ENCODE measurements at places on chromosomes 4 and X.
A peak's percentile ranks its signal among the peaks of the same experiment; 100 is the strongest.

DNA sequence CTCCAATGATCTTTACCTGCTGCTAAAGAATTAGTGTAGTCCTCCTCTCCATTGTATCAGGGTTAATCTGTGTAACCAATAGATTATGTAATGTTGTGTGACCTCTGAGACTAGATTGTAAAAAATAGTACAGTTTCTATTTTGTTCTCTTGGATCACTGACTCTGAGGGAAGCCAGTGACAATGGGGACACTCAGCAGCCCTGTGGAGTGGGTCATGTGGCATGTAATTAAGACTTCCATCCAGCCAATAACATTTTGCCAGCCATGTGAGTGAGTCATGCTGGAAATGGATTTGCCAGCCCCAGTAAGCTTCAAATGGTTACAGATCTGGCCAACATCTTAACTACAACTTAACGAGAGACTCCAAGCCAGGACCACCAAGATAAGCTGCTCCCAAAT lies 332.3 kb downstream of the PTTG2 start:
- no peak for DNase-seq

DNA sequence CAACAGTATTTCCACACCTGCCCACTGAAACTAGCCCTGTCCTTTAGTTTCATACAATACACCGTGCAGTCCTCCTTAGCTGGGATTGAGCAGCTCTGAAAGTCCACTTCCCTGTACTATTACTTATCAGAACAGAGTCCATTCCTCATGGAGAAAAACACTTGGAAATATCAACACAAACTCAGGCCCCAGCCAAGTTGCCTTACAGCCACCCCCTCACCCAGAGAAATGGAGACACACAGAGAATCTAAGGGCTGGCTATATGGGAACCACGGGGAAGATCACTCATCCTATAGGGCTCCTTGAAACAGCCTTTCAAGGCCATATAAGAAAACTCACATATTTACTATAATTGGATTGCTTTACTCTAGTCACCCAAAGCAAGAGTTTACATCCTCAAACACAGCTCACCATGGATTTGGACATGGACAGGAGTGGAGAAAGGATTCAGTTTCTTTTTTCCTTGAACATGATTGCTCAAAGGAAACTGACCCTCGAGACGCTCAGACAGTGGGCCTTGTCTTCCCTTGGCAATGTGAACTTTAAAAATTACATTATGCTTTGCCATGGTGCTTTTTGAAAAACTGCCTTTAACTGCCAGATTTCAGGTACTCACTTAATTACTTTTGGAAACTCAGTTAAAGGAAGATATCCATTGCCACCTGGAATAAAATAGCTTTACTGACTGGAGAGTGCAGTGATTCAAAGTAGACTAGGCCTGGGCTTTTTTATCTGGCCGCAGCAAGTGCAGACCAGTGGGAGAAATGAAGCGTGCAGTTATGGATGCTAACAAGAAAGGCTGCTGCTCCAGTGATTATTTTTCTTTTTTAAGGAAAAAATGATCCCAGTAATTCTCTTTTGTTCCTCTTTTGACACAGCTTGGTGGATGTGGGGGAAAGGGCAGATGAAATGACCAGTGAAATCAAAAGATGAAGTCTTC lies 1.6 kb downstream of the SCARB2 start:
- no peak for DNase-seq

- DNase-seq = no peak
These were observed 404 bp upstream of the GPRASP2 start for GRCh38 chrX:102711872-102712215.

DNA sequence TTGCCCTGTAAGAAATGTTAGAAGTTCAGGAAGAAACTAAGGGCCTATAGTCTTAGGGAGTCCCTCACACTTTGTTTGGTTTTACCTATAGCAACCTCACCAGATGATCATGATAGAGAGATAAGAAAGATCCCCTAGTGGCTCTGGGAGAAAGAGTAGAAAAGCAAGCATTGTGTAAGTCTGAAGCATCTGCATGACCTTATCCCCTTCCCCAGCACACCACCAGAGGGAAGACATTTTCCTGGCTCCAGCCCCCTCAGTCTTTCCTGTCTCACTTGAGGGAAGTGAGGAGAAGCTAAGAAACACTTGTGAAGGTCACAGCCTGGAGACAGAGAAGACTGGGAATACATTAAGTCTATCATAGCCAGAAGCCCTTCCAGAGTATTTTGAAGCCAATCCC lies 154.0 kb downstream of the EVC2 start:
- no peak for DNase-seq

DNA sequence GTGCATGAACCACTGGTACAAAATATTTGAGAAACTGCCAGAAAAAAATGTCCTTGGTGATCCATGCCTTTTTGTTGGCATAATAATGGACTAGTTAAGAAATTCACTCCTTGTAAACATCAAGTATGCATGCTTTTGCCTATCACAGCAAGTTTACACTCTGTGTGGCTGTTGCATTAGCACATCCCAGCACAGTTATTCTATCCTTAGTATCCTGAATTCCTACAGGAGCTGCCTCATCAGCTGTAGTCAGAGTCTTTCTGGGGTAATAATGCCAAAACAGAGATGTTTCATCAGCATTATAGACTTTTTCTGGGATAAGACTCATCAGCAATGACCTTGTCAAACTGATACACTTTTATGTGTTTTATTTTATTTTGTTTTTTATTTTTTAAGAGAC lies 82.8 kb downstream of the CHIC2 start:
- DNase-seq = no peak

GRCh38 chr4:100982345-100982744 lies 365.0 kb downstream of the PPP3CA start:
- DNase-seq = no peak

DNA sequence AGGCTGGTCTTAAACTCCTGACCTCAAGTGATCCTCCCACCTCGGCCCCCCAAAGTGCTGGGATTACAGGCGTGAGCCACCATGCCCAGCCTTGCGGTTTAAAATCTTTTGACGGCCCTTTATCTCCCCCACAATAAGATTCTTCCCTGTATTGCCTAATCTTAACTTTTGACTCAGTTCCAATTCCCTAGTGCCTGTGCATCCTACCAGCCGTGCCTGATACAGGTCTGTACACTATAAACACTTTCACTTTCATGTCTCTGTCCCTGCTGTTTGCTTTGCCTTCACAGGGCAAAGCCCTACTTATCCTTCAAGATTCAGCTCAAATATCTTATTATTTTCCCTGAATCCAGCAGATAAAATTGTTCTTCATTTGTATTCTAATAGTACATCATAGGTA lies 74.6 kb downstream of the WDR44 start:
- DNase-seq = no peak

- DNase-seq = no peak
These were observed 116.9 kb downstream of the COL25A1 start for GRCh38 chr4:109185548-109185947.

DNA sequence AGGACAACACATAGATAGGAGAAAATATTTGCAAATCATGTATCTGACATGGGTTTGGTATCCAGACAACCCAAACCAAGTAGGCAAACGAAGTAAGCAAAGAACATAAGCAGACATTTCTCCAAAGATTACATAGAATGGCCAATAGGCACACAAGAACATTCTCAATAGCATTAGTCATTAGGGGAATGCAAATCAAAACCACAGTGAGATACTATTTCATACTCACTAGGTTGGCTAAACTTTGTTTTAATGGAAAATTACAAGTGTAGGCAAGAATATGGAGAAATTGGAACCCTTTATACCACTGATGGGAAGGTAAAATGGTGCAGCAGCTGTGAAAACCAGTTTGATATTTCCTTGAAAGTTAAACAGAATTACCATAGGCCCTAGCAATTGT lies 74.7 kb downstream of the CHRNA9 start:
- DNase-seq = no peak

DNA sequence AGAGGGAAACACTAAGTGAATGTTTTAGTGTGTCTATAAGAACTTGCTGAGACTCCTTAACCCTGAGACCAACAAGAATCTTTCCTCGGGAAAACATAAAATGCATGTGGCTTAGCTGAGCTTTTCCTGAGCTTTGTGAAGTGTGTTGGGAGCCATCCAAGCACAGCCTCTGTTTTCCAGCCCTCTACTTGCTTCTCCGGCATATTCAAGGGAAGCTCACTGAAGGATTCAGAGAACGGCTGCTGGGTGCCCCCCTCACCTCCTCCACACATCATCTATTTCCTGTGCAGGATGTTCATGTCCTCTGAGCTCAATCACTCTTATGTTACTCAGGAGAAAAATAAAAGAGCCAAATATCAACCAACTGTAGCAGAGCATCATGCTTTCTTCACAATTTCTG lies 492.1 kb downstream of the IL15 start:
- DNase-seq = no peak

DNA sequence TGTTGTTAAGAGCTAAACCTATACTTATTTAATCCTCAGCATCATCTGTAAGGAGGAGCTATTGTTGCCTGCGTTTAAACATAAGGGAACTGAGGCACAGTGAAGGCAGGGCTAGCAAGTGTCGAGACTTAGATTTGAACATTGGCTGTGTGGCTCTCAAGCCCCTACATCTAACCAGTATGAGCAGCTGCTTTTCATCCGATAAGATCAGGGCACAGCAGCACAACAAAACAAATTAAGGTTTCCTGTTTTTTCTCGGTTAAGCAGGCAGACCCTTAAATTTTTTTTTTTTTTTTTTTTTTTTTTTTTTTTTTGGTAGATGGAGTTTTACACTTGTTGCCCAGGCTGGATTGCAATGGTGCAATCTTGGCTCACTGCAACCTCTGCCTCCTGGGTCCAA lies 35.6 kb downstream of the RAB40A start:
- no peak for DNase-seq

DNA sequence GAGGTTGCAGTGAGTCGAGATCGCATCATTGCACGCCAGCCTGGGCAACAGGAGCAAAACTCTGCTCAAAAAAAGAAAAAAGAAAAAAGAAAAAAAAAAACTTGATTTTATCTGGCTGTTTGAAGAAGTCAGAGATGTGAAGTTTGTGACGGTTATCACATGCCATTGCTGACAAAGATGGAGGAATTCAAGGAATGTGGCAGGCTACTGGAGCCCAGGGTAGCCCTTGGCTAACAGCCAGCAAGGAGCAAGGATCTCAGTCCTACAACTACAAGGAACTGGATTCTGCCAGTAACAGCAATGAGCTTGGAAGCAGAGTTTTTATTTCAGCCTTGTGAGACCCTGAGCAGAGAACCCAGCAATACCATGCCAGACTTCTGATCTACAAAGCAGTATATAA lies 24.3 kb upstream of the TET2 start:
- no peak for DNase-seq

DNA sequence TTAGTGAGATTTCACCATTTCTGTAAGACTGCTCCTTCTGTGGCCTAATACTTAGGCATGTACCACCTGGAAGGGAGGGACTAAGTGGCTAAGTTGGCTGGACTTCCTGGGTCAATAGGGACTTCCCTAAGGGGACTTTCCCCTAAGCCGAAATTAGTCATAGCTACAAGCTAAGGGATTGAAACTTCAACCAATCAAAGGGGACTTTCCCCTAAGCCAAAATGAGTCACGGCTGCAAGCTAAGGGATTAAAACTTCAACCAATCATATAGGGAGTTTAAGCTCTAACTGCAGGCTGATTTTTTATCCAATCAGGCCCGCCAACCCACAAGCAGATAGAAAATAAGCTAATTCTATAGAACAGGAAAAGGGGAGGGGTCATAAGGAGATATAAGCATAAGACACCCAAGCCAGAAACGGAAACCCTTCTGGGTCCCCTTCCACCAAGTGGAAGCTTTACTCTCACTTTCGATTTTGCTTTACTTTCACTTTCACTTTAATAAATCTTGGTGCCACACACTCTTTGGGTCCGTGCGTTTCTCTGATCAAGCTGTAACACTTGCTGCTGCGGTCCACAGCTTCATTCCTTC lies 382.8 kb downstream of the KLHL4 start:
- DNase-seq = peak; percentile 2

GRCh38 chr4:100722866-100723459 lies 205.1 kb upstream of the EMCN start:
- DNase-seq = no peak

- DNase-seq = no peak
These were observed 95.8 kb upstream of the EGFL6 start for GRCh38 chrX:13473442-13474163.

- DNase-seq = no peak
These were observed 249.2 kb downstream of the TENM3 start for GRCh38 chr4:182492423-182492822.

GRCh38 chrX:122220644-122221373 lies 963.3 kb upstream of the GRIA3 start:
- DNase-seq = no peak

- no peak for DNase-seq
These were observed 35.3 kb downstream of the AREG start for GRCh38 chr4:74480267-74480666.

DNA sequence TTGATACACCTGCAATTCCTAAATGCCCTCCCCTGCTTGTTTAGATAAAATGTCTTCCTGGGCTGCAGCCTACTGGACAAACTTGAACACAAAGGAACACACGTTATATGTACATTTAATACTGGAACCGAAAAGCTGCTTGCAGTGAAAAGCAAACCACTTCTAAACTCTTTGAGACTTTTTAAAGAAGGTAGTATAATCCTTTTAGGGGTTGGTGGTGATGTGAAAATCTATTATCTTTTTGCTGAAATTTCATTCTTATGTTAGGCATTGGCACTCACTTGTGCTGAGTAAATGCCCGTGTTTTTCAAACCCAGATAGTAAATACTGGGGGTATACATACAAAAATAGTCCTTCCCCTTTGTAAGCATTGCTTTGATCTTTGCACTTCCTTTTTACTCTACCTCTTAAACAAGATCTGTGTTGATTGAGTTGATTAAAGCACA lies 2.2 kb downstream of the NFKB1 start:
- DNase-seq = no peak
